DMS53 (cell line): ENCODE measurements at places on chromosomes 3 and 15.

- peak; percentile 80 for DNase-seq
These were observed at the start of gene CHST14 for GRCh38 chr15:40470423-40471104. CHST14 (plus strand) TSS chr15:40470984; CDS start chr15:40471214, 230 bp downstream.

DNA sequence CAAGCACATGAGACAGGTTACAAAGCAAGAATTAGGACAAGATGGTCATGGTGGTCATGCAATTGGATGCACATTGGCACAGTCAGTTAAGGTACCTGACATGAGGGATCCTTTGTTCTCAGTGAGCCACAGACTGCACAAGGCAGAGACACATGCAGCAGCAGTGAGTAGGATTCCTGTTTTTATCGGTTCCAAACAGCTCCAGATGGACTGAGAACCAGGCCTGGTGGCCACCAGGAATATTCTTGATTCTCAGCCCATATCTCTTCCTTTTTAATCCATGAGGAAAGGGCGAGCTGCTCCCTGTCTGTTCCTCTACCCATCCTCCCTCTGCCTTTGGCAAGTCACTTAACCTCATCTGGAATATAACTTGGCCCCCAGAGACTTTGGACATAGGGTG lies 410.8 kb downstream of the GAP43 start:
- DNase-seq = no peak

GRCh38 chr3:8201886-8202285 lies 299.7 kb upstream of the LMCD1 start:
- peak; percentile 53 for DNase-seq

GRCh38 chr15:53536479-53537120 lies 222.9 kb downstream of the WDR72 start:
- DNase-seq = peak; percentile 43
